Uterus (tissue), 4 donors: ENCODE measurements at places on chromosomes 3 and 15. TPM values are rescaled to one million over a fixed set of nuclear protein-coding genes. Genes with fewer than 3 reads are reported as not detected.
A peak's percentile ranks its signal among the peaks of the same experiment; 100 is the strongest.

The BLM gene
- 0.29 TPM for total RNA-seq

The CTXN2 gene
- total RNA-seq: not detected

The CHRM5 gene
- not detected for total RNA-seq

The SLC22A14 gene
- not detected for total RNA-seq

The TMIE gene
- total RNA-seq: not detected

The CHRNB4 gene
- total RNA-seq: 0.21 TPM

The CCRL2 gene
- total RNA-seq: 3.2 TPM

DNA sequence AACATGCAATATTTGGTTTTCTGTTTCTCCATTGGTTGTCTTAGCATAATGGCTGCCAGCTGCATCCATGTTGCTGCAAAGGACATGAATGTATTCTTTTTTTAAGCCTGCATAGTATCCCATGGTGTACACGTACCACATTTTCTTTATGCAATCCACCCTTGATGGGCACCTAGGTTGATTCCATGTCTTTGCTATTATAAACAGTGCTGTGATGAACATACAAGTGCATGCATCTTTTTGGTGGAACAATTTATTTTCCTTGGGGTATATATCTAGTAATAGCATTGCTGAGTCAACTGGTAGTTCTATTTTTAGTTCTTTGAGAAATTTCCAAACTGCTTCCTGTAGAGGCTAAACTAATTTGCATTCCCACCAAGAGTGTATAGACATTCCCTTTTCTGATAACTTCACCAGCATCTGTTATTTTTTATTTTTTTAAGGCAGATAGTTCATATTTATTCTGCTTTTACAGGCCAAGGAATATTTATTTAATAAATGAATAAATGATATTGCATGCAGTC lies 62.4 kb upstream of the NPHP3 start:
- no peak for DNase-seq
- no peaks in the 10 kb centered on the region for H3K36me3 ChIP-seq
- H3K4me1 ChIP-seq: no peaks in the 10 kb centered on the region
- no peak overlapping the region for H3K4me3 ChIP-seq

DNA sequence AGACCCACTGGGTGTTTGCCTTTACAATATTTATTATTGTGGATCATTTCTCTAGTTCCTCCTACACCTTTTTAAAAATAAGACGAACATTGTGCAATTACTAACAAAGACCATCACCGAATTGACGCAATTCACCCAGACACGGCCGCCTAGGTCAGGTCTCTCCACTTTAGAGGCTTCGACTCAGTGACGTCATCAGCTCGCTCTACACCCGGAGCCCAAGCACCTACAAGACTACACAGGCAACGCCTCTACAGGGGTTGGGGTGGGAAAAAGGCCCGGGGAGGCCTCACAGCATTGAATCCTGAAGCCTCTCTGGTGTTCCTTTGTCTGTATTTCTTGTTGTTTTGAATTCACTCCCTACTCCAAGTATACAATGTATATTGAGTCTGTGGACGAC lies 16.6 kb downstream of the ZIC4 start:
- no peak overlapping the region for H3K27ac ChIP-seq
- H3K27me3 ChIP-seq: peaks cover 95% of the 10 kb centered on the region
- H3K4me3 ChIP-seq: no peak overlapping the region
- H3K36me3 ChIP-seq: no peaks in the 10 kb centered on the region
- H3K4me1 ChIP-seq: no peaks in the 10 kb centered on the region

DNA sequence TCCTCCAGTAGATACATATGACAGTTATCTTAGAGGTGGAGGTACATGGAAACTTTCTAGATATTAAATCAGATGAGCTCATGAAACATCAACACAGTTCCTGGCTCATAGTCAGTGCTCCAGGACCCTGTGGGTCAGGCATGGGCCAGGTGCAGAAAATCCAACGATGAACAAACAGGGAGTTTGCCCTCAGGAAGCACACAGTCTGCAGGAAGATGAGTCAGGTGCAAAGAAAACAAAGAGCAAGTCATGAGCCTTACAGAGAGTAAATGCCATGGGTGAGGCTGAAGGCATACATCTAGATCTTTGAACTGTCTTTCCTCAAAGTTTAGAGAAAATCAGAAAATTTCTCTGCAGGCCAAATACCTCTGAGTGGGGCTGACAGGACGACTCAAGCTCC lies 184.2 kb upstream of the TPM1 start:
- no peak overlapping the region for H3K4me3 ChIP-seq
- H3K36me3 ChIP-seq: no peaks in the 10 kb centered on the region
- H3K27ac ChIP-seq: no peak overlapping the region
- no peak for DNase-seq

DNA sequence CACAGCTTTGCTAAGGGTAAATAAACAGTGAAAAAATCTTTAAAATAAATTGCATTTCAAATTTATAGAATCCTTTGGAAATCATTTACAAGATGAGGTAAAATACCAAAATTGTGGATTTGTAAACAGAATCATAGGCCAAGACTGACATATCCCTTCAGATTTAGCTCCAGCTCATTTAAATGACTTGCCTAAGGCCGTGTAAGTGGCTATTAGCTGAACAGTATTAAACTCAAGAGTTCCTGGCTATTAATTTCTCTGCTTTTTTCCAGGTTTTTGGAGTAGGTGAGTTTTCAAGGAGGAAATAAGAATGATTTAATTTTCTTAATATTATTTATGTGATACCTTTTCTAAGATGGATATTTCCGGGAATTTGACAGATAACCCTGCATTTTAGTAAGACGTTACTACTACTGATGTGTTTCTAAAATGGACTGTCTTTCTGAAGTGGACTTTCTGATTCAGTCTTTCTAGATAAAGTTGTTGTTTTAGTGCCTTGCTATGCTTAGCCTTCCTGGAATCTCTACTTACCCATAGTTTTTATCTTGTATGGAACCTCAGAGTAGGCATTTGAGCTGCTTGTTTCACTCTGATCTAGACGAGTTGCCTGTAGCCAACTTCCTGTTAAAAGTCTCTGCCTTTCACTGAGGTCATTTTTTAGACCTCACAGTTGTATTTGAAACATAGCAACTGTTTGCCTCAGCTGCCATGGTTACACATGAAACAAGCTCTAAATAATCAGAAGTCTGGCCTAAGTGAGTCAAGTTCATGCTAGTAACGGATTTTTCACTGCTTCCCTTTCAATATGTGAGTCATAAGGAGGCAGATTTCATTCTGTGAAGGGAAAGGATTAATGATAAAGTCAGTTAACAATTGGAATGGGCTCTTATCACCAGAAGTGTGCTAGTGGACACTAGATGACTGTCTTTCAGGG lies 127.0 kb downstream of the KLHL25 start:
- H3K27ac ChIP-seq: peak overlapping the region; percentile 80
- DNase-seq: peak; percentile 59
- no peaks in the 10 kb centered on the region for H3K27me3 ChIP-seq
- no peaks in the 10 kb centered on the region for H3K36me3 ChIP-seq

GRCh38 chr15:52306270-52306669 lies 10.7 kb upstream of the MYO5C start:
- no peak overlapping the region for H3K4me3 ChIP-seq
- H3K36me3 ChIP-seq: no peaks in the 10 kb centered on the region
- no peaks in the 10 kb centered on the region for H3K27me3 ChIP-seq
- no peaks in the 10 kb centered on the region for H3K4me1 ChIP-seq
- no peak overlapping the region for H3K27ac ChIP-seq
- DNase-seq: no peak

DNA sequence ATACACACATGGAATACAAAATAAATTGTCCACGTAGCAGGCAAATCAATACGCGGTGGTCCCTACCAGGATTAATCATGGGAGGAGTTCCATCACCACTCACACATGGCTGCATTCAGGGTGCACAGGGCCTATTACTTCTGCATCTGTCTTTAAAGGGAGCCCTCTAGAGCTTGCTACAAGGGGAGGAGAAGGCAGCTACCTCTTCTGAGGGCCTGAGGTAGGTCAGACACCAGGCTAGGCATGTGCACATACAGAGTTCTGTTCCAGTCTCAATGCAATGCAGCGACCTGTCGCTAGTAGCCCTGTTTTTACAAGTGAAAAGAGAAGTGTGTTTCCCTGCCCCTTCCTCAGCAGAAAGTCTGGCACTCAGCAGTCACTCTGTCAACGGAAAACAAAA lies 102.7 kb downstream of the ROBO2 start:
- no peaks in the 10 kb centered on the region for H3K4me1 ChIP-seq
- no peak overlapping the region for H3K4me3 ChIP-seq
- H3K27ac ChIP-seq: no peak overlapping the region
- H3K36me3 ChIP-seq: no peaks in the 10 kb centered on the region
- DNase-seq: no peak

- peaks cover 11% of the 10 kb centered on the region for H3K4me1 ChIP-seq
- DNase-seq: peak; percentile 37
Measured at GRCh38 chr3:46690798-46691197, 2.7 kb downstream of the ALS2CL start.

GRCh38 chr3:102195198-102195948 lies 239.4 kb upstream of the ZPLD1 start:
- no peak overlapping the region for H3K4me3 ChIP-seq
- no peaks in the 10 kb centered on the region for H3K27me3 ChIP-seq
- no peaks in the 10 kb centered on the region for H3K4me1 ChIP-seq

GRCh38 chr3:25652921-25653320 lies 11.8 kb downstream of the TOP2B start:
- no peaks in the 10 kb centered on the region for H3K27me3 ChIP-seq
- no peak overlapping the region for H3K27ac ChIP-seq
- DNase-seq: no peak
- H3K36me3 ChIP-seq: no peaks in the 10 kb centered on the region

DNA sequence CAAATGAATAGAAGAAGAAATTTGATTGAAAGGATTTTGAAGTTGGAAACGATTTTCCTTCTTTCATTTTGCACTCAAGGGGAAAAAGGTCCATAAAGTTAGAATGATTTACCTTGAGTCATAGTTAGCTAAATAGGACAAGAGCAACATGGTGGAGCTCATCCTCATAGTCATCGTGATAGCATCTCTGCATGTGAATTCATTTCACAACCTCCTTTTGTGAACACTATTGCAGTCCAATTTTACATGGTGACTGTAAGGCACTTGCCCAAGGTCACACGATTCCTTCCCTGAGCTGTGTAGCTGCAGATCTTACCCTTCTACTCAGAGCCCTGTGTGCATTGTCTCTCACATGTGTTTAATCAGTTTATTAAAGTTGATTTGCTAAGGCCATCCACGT lies 359.8 kb upstream of the C2CD4B start:
- no peak overlapping the region for H3K27ac ChIP-seq
- H3K27me3 ChIP-seq: no peaks in the 10 kb centered on the region
- H3K4me3 ChIP-seq: no peak overlapping the region
- H3K4me1 ChIP-seq: no peaks in the 10 kb centered on the region
